ENCODE measurements at places on chromosomes 2 and 18. TPM values are rescaled to one million over a fixed set of nuclear protein-coding genes. Genes with fewer than 3 reads are reported as not detected.

The CCDC148 gene
- total RNA-seq, result 0.76 TPM

The ALPG gene
- not detected for total RNA-seq

The C1GALT1C1L gene
- total RNA-seq, result not detected

The SRD5A2 gene
- not detected for total RNA-seq

The TNS1 gene
- 125 TPM for total RNA-seq

The SCYGR5 gene
- total RNA-seq, result not detected

The ARHGEF4 gene
- total RNA-seq, result 1.3 TPM

The FAM98A gene
- 178 TPM for total RNA-seq

The CCDC74B gene
- total RNA-seq, result 3.8 TPM

The MROH2A gene
- not detected for total RNA-seq

The MTCL1 gene
- 56.6 TPM for total RNA-seq

The C2orf15 gene
- not detected for total RNA-seq
